ENCODE measurements at places on chromosomes 4 and X.

GRCh38 chr4:151198748-151199147 is 78.2 kb upstream of the PRSS48 start:
- DNase-seq = no peak

DNA sequence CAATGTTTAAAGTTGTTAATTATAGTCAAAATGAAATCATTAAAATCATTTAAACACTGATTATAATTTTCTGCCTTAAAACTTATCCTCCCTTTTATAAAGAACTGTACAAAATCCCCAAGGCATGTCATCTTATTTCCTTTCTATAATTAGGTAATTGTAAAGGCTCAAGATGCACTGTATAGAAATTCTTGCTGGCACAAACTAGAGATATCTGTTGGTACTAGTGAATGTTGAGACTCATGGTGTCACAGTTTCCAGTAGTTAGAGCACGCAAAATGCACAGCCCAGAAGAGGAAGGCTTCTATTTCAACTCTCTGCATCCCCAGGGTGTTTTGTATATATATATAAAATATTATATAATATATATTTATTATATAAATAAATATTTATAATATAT is 22.7 kb upstream of the PLA2G12A start:
- no peak for DNase-seq

DNA sequence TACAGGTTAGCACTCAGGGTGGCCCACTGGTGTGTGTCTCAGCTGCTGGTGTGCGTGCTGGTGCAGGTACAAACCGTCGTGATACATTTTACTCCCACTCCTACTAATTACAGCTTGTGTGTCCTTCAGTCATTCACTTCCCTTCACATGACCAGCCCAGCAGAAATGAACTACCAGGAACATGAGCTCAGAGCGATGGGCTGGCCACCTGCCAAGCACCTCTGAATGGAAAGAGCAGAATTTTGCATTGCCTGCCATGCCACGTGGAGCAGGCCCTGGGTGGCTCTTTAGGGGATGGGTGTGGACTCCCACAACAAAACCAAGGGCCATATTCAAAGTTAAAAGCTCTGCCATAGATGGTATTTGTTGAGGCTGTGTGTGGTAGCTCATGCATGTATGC is 58.9 kb upstream of the PGM2 start:
- DNase-seq = no peak

DNA sequence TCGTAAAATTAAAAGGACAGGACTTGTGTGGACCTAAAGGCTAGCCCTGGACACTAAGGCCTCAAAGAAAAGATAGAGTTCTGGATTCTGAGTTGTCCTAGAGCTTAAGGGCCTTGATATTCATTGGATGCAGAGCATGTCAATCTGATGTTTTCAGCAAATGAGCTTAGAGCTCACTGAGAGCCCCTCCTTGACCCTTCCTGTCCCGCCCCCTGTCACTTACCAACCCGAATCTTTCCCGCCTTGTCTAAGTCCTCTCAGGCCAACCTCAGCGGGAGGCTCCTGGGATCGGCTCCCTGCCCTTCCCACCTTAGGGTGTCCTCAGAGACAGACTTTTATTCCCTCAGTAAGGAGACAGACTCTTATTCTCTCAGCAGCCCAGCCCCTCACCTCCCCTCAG is at the start of gene CT47C1:
Gene CT47C1 (plus strand): TSS at position 250 of the 400 bp plus-strand sequence. CDS start 233 bp downstream, outside the sequence.
- no peak for DNase-seq

- no peak for DNase-seq
Measured at GRCh38 chrX:39022106-39022505, 220.8 kb downstream of the MID1IP1 start.

DNA sequence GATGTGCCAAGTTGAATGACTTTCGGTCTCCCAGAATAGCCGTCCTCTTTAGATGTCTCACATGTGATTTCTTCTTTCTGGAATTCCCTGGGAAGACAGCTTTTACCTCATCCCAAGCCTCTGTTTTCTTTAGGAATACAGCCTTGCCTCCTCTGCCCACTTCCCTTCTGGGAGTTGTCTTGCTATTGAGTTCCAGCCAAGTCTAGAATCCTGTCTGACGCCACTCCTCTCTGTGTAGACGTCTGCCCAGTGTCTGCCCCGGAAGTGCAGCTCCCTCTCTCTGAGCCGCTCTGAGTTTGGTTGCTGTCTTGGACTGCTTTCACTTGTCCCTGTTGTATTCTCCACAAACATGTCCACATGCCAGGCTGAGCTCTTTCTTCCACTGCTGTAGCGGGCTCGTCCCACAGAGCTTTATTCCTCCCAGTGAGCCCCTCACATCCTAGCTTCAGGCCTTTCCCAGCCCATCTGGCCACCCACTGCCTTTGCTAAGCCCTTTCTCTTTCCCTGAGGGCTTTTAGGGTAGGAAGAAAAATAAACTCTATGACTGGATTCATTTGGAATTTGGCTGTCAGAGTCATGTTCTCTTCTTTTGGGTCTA is 9.0 kb upstream of the IGFBP7 start:
- no peak for DNase-seq

DNA sequence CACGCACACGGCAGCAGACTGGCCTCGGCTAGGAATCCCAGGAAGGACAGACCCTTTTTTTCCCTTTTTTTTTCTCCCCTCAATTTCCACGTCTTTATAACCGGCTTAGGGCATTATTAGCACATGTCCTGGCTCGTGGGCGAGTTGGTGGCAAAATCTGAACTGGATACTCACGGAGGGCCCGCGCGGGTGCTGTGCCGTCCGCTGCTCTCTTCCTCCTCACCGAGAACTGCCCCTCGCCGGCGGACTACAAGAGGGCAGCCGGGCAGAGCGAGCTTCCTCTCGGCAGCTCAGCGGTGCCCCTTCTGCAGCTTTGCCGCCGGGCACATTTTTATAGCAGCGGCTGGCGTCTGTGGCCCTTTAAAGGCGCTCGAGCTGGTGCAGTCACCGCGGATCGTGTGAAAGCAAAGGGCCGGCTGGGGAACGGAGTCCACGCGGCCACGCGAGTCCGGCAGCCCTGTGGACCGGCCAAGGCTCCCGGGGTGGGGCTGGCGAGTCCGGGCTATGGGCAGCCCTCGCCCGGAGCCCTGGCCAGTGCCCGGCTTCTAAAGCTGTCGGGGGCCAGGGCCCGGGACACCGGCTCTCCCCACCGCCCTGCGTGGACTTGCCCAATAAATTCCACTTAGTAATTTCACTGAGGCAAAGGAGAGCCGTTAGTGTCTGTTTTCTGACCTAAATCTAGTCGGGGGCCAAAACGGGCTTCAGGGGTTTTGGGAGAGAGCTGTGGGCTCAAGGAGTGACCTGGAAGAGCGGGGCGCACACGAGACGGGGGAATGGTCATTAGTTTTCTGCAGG is 1.3 kb upstream of the CITED1 start:
- DNase-seq = no peak

GRCh38 chr4:112023402-112023950 is 121.8 kb upstream of the FAM241A start:
- no peak for DNase-seq

DNA sequence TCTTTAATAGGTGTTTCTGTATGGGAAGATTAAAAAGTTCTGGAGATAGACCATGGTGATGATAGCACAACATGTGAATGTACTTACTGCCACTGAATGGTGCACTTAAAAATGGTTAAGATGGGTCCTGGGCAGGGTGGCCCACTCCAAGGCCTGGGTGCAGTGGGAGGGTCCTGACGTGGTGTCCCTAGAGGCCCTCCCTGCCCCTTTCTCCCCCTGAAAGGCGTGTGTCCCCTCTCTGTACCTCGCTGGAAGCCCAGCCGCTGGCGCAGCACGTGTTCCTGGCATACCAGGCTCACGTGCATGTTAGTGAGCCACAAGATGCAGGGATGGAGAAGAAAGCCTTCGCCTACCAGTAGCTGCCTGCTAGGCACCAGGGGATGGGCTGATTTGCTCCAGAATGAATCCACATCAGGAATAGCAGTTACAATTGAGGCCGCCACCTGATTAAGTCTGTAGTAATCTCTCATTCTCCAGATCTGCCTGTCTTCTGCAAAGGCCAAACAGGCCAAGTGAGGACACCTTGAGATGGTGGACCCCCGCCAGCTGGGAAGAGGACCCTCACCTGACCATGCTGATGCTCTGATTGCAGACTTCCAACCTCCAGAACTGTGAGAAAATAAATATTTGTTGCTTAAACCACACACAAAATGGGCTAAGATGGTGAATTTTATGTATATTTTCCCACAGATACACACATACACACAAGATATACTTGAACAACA is 67.5 kb downstream of the COQ2 start:
- DNase-seq = no peak

- DNase-seq = no peak
Measured at GRCh38 chr4:183011213-183011907, 87.7 kb upstream of the WWC2 start.

DNA sequence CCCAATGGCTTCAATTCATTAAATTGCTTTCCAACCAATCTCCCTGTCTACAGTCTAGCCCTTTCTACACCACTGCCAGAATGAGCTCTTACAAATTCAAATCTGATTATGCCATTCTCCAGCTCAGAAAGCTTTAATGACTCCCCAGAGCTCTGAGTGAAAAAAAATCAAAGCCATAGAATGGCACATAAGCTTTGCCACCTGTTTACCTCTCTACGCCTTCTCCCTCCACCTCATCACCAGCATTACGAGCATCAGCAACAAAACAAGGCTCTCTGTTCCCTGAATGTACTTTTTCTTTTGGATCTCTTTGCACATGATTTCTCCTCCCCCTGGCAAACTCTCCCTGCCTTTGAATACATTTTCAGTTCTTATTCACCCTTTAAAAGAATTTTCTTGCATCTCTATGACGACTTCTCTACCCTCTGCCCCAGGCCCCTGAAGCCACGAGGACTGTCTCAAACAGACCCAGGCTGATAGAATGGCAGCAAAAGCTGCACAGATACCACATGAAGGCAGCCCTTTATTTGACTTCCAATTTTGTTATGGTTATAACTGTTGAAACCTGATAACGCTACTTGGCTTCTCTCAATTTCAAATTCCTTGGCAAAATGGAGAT is 516.0 kb downstream of the PCDH7 start:
- no peak for DNase-seq

- DNase-seq = no peak
Measured at GRCh38 chr4:43048570-43048969, 156.1 kb downstream of the GRXCR1 start.

DNA sequence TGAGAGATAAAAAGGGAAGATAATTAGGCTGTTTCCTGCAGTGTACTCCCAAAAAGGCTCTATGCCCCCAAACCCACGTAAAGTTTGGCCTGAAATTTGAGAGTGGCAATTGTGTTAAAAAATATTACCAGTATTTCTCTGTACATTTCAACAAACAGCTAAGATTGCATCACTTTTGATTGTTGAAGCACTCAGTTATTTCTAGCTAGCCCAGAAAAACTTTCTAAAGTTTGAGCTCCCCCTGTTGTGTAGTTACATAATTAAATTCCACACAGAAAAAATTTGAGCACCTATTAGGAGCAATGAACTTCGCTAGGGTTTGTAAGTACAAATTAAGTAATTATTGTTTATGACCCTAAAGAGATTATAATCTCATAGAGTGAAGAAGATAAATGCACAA is 109.4 kb downstream of the DLG3 start:
- no peak for DNase-seq

- no peak for DNase-seq
Measured at GRCh38 chr4:140088323-140088967, 65.5 kb downstream of the MAML3 start.

GRCh38 chr4:170134821-170135220 is 45.1 kb upstream of the AADAT start:
- DNase-seq = no peak

DNA sequence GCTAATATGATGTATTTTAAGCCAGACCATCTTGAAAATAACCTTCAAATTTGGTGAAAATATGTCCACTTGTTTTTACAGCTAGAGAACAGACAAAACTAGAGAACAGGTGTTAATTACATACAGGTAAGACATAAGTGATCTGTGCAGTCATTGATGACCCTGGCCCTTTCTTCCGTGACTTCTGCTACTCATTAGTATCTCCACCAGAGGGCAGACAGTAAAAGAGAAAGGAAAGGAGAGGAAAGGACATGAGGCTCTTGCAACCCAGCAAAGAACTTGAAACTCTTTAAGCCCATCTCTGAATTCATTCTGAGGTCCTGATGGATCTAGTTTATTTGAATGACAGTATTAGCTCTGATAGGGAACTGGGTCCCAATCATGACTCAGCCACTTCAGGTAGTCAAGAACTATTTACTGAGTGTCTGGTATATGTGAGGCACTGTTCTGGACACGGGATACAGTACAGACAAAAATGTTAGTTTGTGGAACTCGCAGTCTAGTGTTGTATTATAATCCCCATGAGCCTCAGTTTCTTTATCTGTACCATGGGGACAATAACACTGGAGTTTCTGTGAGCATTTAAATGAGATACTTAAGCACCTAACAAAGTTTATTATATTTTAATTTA is 121.0 kb upstream of the TEX13D start:
- DNase-seq = no peak

DNA sequence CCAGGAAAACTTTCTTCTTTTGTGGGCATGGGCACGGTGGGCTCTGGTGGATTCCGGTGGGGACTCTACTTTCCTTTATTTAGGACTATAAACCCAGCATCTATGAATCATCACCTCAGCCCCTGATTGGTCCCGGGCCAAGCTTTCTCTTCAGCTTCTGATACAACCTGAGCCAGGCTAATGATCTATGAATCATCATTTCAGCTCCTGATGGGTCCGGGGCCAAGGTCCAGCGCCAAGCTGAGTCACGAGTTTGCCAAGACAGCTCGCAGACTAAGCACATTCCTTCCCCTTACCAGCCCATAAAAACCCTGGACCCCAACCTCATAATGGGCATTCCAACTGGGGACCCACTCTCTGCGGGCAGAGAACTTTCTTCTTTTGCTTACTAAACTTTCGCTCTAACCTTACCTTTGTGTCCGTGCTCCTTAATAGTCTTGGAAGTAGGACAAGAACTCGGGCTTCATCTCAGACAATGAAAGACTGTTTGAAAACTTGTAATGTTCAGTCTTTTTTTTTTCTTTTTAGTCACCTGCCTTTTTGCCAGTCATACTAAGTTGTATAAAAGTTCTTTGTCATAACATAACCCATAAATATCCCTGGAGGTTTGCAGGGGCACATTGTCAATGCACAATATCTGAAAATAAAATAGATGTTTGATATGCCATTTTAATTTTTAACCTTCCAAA is 904.9 kb upstream of the EPHA5 start:
- no peak for DNase-seq

Measured in activated T-cell treated with anti-CD3 and anti-CD28 coated beads for 24 hours (primary cell).